ENCODE measurements at places on chromosomes 7 and 10.

DNA sequence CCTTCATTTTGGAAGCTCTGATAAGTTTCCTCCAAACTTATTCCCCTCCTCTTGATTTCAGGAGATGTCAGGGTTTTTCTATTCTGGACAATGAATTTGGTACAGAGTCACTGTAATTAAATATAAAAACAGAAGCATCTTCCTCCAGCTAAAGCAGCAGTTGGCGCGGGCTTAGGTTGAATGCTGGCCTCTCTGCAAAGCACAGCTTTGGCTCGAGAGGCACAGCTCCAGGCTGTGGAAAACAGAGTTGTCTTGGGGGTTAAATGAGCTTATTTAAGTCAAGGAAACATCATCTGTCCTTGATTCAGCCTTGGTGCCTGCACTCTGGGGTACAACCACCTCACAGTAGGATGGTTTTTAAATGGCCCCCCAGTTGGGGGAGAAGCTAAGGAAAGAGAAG lies 35.0 kb upstream of the PDCD4 start:
- no peaks in the 10 kb centered on the region for H3K27me3 ChIP-seq
- peak overlapping the region; percentile 94 for H3K27ac ChIP-seq
- no peak for DNase-seq
- H3K4me1 ChIP-seq, result peaks cover 61% of the 10 kb centered on the region
- no peaks in the 10 kb centered on the region for H3K36me3 ChIP-seq
- peak overlapping the region; percentile 45 for H3K4me3 ChIP-seq

GRCh38 chr7:44768628-44769371 lies 20.2 kb downstream of the ZMIZ2 start:
- no peak for DNase-seq
- peaks cover 36% of the 10 kb centered on the region for H3K4me1 ChIP-seq
- H3K36me3 ChIP-seq, result peaks cover 20% of the 10 kb centered on the region
- no peaks in the 10 kb centered on the region for H3K27me3 ChIP-seq

DNA sequence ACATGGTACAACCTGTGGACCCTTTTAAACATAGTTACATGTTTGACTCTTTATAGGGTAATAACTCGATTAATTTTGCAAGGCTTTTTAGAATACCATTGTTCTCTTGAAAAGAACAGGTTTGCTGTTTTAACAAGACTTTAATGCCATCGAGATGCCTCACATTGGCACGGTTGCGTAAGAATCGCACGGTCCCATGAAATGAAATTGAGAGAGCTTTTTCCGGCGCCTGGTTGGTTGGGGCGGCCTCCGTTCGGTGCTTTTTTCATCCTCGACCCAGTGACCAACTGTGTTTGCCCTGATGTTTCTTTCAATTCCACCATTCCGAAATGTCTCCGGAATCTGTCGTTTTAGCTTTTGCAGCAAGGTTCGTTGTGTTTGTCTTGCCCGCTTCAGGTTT lies 142.4 kb downstream of the CUX1 start:
- H3K27me3 ChIP-seq, result no peaks in the 10 kb centered on the region
- no peak overlapping the region for H3K27ac ChIP-seq
- H3K36me3 ChIP-seq, result no peaks in the 10 kb centered on the region
- no peaks in the 10 kb centered on the region for H3K4me1 ChIP-seq

DNA sequence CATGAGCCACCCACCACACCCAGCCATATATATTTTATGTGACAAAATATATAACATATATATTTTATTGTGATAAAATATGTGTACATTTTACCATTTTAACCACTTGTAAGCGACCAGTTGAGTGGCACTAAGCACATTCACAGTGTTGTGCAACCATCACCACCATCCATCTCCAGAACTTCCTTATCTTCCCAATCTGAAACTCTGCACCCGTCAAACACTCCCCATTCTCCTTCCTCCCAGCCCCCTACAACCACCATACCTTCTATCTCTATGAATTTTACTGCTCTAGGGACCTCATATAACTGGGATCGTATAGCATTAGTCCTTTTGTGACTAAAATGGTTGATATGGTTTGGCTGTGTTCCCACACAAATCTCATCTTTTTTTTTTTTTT lies 20.8 kb upstream of the CYTH3 start:
- H3K27ac ChIP-seq, result no peak overlapping the region
- H3K4me1 ChIP-seq, result no peaks in the 10 kb centered on the region
- DNase-seq, result no peak
- H3K27me3 ChIP-seq, result no peaks in the 10 kb centered on the region
- no peak overlapping the region for H3K4me3 ChIP-seq

- H3K4me3 ChIP-seq, result no peak overlapping the region
- H3K27me3 ChIP-seq, result no peaks in the 10 kb centered on the region
- no peaks in the 10 kb centered on the region for H3K36me3 ChIP-seq
These were observed 8.1 kb upstream of the SH2D4B start for GRCh38 chr10:80529604-80530003.

DNA sequence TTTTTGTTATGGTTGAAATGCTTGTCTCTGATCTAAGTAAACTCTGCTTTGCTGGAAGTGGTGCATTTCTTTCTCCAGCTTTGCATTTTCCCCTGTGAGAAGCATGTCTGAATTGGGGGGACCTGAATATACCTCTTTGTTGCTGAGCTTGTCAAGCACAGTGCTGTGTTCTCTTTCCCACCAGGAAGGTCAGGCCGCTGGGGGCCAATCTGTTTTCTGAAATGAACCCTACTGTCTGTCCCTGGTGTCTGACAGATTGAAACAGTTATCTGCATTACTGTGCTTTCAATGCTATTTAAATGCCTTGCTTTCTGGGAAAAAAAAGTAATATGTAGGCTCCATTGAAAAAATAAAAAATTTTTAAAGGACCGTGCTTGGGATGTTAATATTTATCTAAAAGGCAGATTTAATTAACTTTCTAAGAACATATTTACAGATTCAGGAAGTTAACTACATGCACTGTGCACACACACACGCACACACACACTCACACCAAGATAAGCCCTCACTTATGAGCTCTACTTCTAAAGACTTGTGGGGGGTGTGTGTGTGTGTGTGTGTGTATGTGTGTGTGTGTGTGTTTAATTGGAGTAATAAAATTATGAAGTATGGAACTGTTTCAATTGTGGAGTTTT lies 127.0 kb upstream of the FZD1 start:
- no peak overlapping the region for H3K4me3 ChIP-seq
- no peak for DNase-seq
- H3K4me1 ChIP-seq, result no peaks in the 10 kb centered on the region
- H3K27ac ChIP-seq, result no peak overlapping the region
- no peaks in the 10 kb centered on the region for H3K36me3 ChIP-seq

DNA sequence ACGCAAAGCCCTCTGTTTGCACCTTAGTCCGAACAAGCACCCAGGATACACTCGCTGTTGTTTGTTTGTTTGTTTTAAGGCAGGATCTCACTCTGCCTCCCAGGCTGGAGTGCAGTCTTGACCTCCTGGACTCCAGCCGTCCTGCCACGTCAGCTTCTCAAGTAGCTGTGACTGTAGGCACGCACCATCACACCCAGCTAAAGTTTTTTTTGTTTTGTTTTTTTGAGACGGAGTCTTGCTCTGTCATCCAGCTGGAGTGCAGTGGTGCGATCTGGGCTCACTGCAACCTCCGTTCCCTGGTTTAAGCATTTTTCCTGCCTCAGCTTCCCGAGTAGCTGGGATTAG lies 76.8 kb downstream of the CTBP2 start:
- no peaks in the 10 kb centered on the region for H3K27me3 ChIP-seq
- H3K4me3 ChIP-seq, result no peak overlapping the region
- no peaks in the 10 kb centered on the region for H3K36me3 ChIP-seq
- peaks cover 26% of the 10 kb centered on the region for H3K4me1 ChIP-seq

- no peak overlapping the region for H3K27ac ChIP-seq
- no peak overlapping the region for H3K4me3 ChIP-seq
- no peaks in the 10 kb centered on the region for H3K36me3 ChIP-seq
- no peak for DNase-seq
- peaks cover 9% of the 10 kb centered on the region for H3K4me1 ChIP-seq
These were observed 147.1 kb upstream of the PRSS1 start for GRCh38 chr7:142602183-142602582.

DNA sequence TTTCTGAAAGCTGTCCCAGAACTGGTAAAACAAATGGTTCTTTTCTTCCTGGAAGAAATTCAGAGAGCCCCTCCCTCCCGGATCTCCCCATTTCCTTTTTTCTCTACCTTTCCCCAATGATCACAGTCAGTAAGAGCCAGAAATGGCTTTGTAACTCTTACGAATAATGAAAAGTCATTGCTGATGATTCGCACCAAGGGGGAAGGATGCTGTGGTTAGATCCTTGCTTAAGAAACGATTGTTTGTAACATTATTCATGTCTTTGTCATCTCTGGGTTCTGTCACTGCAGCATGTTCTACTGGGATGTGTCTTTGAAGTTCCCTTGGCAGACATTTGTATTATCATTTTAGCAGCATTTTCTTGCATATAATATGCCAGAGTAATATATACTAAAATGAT lies 138.9 kb downstream of the CACNB2 start:
- no peak overlapping the region for H3K4me3 ChIP-seq
- no peaks in the 10 kb centered on the region for H3K4me1 ChIP-seq
- DNase-seq, result no peak
- no peak overlapping the region for H3K27ac ChIP-seq
- H3K36me3 ChIP-seq, result no peaks in the 10 kb centered on the region

Data from pancreas (tissue), 10 donors.